Sigmoid colon (tissue), 7 donors: ENCODE measurements at places on chromosomes 2 and 18. TPM values are rescaled to one million over a fixed set of nuclear protein-coding genes. Genes with fewer than 3 reads are reported as not detected.

GRCh38 chr2:175399326-175399725 is 217.8 kb upstream of the ATP5MC3 start:
- no peak for DNase-seq

GRCh38 chr18:14930076-14930475 is 182.1 kb downstream of the ANKRD30B start:
- DNase-seq = no peak

The CFAP210 gene
- not detected for total RNA-seq

DNA sequence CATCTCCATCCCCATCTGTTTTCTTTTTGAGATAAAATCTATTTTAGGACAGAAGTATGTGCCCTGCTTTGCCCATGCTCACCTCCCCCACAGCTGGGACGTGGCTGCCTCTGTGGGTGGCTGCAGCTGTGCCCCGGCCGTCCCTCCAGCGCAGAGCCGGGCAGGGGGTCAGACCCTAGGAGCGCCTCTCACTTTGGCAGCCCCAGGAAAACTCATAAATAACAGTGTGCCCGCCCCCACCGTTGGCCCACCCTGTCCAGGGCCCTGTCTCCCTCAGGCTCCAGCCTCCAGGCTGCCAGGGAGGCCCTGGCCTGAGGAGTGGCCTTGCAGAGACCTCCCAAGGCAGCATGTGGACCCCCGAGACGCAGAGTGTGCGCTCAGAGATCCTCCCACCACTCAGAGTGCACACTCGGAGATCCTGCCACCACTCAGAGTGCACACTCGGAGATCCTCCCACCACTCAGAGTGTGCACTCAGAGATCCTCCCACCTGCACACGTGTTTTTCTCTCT is 178.1 kb downstream of the TWIST2 start:
- DNase-seq = peak; percentile 56

GRCh38 chr2:72755647-72756423 is 70.0 kb downstream of the EXOC6B start:
- DNase-seq = no peak

The CRACDL gene
- 1.5 TPM for total RNA-seq

The UGT1A1 gene
- not detected for total RNA-seq

DNA sequence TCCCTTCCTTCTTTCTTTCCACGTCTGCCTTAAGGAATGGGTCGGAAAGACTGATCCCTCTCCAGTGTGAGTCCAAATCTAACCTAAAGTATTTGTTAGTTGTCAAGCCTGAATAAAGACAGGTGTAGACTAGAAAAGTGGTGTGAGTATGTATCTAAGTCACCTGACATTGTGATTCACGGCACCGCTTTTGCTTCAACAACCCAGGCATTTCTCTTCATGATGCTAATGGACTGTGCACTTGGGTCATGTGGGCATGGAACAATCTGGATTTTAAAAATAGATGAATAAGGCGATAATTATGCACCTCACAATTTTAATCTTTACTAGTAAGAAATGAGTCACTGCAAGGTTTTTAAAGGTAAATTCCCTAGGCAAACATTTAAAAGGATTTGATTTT is 107.5 kb downstream of the LIPG start:
- DNase-seq = no peak

- no peak for DNase-seq
Observed at GRCh38 chr2:157899125-157899839, 23.2 kb upstream of the ACVR1 start.

The CXCR1 gene
- not detected for total RNA-seq

GRCh38 chr18:52007105-52007504 is 332.9 kb upstream of the DCC start:
- no peak for DNase-seq

GRCh38 chr2:71620116-71620515 is 166.8 kb downstream of the DYSF start:
- peak; percentile 56 for DNase-seq
